ENCODE measurements at places on chromosomes 4 and X. TPM values are rescaled to one million over a fixed set of nuclear protein-coding genes. Genes with fewer than 3 reads are reported as not detected.

Gene ALPK1
- 5.1 TPM for total RNA-seq

- no peak for DNase-seq
Measured at GRCh38 chr4:10734697-10735096, 50.1 kb upstream of the CLNK start.

- DNase-seq, result no peak
Measured at GRCh38 chrX:108000751-108001150, 18.6 kb upstream of the TEX13B start.

GRCh38 chr4:150009533-150009932, 68.7 kb upstream of the DCLK2 start:
- DNase-seq, result no peak

Measured in left ventricle myocardium superior (tissue), 1 donor.